Cardiac septum (tissue), 1 donor: ENCODE measurements at places on chromosomes 1 and 21. TPM values are rescaled to one million over a fixed set of nuclear protein-coding genes. Genes with fewer than 3 reads are reported as not detected.

- DNase-seq, result no peak
Measured at GRCh38 chr1:237492359-237492758, 398.4 kb downstream of the ZP4 start.

- DNase-seq, result no peak
Measured at GRCh38 chr21:26194326-26194725, 23.8 kb upstream of the APP start.

- DNase-seq, result no peak
Measured at GRCh38 chr1:192846950-192847349, 38.1 kb downstream of the RGS2 start.

The NHLH1 gene
- not detected for total RNA-seq

The LCE2C gene
- not detected for total RNA-seq

The USH2A gene
- 3.6 TPM for total RNA-seq

The VWA5B1 gene
- total RNA-seq, result not detected

The TNFRSF4 gene
- total RNA-seq, result 4.3 TPM
